ENCODE measurements at places on chromosomes 1 and 21.
A peak's percentile ranks its signal among the peaks of the same experiment; 100 is the strongest.

DNA sequence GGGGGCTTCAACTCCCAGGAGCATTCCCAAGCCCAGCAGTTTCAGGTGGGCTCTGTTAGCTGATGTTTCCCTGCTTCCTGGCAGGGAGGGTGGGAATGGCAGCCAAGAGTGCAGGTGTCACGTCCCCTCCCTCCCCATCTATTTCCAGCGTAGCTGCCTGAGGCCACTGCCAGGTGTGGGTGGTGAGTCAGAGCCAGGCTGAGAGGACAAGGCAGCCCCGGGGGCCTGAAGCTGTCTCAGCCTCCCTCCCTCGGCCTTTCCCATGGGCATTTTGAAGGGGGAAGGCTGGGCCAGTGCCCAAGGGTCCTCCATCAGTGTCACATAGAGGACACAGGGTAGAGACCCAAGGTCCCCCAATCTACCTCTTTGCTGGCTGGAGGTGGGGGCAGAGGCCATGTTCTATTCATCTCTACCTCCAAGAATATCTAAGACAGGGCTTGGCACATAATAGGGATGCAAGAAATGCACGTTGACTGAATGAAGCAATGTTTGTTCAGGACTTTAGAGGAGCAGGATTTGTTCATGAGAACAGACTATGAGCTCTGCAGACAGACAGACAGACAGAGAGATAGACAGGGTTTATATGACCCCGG lies 34.4 kb upstream of the ID3 start:
- DNase-seq, result no peak

GRCh38 chr1:172742599-172743500 lies 83.9 kb downstream of the FASLG start:
- DNase-seq, result no peak

DNA sequence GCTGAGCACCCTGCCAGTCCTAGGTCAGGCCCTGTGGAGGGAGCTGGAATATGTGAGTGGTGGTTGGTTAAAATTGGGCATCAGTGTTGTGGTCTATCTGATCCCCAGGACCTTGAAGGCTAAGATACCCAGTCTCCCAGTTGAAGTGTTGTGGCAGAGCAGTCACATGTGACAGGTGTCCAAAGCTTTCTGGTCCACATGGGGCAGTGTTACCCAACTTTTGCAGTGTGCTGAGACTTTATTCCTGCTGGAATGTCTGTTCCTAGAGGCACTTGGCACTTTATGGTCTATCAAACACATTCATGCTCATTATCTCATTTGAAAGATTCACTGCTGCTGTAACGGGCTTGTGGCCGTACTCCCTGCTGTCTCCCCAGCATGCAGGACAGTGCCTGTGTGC lies 21.0 kb upstream of the LORICRIN start:
- no peak for DNase-seq

DNA sequence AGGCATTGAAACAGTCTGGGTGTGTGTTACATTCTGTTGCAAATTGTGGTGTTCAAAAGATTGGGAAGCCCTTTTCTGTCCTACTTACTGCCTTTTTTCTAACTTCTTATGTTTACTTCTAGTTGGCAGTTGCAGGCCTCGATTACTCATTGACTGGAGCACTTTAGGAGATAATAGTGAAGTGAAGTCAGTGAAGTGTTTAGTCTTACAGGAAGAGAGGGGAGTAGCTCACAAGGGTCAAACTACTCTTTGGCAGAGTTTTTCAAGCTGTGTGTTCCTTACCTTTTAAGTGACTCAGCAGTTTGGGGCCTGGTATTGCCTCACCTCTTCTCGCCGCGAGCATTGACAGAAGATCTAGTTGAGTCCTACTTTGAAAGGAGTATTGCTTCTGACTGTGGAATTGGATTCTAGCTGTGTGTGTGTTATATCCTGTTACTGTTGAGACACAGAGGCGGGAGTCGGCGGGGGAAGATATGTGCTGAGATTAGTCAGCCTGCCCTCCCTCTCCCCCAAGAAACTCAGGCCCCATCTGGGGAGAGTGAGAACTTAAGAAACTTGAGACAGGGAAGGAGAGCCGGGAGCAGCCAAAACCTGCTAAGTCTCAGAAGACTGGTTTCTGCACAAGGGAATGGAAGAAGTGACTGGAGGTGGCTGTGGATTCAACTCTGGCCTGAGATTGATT lies 19.3 kb downstream of the AHCYL1 start:
- peak; percentile 41 for DNase-seq

DNA sequence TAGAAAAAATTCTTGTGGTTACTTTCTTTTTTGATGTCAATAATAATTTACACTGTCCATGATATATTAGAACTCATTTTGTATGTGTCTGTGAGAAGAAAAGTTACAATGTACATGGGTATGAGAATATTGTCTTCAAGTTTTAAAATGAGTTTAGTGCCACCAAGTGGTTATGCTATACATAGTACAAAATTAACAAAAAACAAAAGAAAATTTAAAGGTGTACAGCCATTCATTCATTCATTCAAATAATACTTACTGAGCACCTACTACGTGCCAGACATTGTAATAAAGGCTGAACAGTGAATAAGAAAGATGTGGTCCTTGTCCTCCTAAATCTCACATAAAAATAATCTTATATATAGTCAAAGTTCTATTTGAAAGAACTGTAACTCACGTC lies 27.7 kb downstream of the UCHL5 start:
- DNase-seq, result no peak

DNA sequence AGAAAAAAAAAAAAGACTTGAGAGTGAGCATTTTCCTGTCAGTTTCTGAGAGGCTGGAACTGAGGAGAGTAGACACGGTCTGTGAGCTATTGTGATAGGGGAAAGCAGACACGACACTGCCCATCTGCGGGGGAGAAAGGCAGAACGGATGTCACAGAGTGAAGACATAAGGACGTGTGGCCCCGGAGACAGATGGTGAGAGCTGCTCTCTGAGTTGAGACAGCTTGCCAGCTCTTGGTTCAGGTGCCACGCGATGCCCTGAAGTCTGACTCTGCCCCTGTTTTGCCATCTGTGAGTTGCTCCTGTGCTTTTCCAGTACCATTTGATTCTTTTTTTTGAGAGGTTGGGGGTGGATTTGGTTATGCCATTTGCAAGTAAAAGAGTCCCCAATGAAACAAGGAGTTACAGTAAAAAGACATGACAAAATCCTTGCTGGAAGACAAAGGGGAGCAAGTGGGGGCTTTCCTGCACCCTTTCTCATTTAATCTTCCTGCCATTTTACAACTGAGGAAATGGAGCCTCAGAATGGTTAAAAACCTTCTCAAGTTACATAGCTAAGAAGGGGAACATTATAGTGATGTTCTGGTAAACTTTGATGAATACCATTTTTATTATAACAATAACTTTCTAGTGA lies 128.9 kb upstream of the DNAH14 start:
- DNase-seq, result no peak

DNA sequence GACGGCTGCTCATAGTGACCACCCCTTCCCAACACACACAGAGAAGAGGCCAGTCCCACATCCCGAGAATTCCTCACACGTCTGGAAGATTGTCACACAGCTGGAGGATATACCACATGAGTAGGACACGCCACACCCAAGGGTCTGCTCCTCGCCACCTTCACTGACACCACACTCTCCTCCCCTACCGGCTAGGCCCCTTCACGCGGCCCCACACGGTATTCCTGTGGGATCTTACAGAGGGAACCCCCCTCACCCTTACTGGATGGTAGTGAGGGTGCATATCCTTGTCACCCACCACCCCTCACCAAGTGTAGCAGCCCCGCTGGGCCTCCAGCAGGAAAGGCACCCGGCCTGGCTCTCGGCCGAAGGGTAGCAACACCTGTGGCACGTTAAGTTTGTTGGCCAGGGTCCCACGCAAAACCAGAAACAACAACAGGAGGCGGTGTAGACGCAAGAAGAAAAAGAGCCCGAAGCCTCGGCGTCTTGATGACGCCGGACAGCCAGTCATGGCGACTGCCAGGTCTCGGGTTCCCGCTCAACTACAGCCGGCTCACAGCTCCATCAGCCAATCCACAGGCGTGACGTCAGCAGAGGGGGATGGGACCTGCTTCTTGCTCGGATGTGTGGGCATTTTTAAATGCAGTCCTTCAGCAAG lies at the start of gene NUP210L:
Gene NUP210L (minus strand): TSS at position 540 of the 658 bp plus-strand sequence.
- no peak for DNase-seq

DNA sequence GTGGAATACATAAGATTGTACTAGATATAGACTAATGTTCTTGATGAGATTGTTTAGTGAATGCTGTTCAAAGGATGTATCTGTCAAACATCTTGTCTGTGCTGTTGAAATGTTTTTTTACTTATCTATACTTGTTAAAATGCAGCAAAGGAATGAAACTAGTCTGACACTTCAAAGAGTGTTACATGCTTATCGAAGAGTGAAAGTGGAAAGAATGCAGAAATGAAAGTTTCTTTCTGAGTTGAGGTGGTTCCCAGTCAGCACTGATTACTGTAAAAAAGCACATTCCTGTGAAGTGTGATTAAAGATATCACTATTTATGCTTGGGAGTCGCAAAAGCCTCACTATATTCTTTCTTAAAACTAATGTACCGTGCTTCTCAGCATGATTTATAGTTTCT lies 1225.2 kb downstream of the NCAM2 start:
- no peak for DNase-seq

DNA sequence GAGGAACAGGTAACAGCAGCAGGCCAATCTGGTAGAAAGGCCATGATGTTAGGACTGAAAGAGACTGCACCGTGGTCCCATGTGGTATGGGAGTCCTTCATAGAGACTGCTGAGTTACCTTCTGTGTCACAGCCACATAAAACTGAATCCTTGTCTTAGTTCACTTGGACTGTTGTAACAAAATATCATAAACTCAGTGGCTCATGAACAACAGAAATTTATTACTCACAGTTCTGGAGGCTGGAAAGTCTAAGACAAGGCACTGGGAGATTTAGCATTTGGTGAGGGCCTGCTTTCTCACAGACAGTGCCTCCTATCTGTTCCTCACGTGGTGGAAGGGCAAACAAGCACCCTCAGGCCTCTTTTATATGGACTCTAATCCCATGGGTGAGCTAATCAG lies 67.5 kb downstream of the CD2 start:
- DNase-seq, result no peak

- DNase-seq, result no peak
Observed at GRCh38 chr1:180917306-180918065, 4.8 kb downstream of the KIAA1614 start.

DNA sequence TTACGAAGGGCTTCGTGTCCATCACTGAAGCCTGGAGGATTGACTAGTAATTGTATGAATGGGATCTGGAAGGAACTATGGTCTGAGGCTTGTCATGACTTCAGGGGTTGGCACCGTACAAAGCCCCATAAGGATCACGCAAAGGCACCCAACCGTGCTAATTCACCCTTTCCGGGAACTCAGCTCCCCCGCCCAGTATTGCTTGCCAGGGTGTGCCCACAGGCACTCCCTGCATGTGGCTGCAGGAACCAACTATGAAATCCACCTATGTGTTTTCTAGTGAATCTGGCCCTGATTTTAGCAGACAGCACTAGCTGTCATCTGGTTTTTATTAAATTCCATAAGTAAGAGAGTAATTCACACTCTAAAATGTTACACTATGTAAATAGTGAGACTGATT lies 139.2 kb downstream of the TM2D1 start:
- DNase-seq, result no peak

- DNase-seq, result no peak
Observed at GRCh38 chr1:170511038-170511437, 20.9 kb upstream of the GORAB start.

DNA sequence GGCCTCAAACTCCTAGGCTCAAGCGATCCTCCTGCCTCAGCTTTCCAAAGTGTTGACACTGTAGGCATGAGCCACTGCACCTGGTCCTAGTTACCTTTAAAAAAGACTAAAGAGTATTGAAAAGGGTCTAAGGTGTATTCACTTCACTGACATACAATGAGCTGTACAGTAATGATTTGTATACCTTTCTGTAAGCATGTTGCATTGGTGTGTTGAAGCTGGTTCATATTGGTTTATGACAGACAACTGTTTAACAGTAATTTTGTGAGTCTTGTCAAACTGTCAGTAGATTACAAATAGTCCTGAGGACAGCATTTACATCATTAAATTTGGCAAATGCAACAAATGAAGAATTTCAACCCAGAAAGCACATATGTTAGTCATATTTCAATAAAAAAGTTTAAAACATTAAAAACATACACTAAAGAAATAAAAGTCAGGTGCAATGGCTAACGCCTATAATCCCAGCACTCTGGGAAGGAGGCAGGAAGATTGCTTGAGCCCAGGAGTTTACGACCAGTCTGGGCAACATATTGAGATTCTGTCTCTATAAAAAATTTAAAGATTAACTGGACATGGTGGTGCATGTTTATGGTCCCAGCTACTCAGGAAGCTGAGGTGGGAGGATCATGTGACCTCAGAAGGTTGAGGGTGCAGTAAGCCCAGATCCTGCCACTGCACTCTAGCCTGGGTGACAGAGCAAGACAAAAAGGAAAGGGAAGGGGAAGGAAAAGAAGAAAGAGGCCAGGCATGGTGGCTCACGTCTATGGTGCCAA lies 88.3 kb upstream of the HP1BP3 start:
- no peak for DNase-seq
